ENCODE measurements at places on chromosomes 7 and 10.

GRCh38 chr7:87592300-87592699 is 8.4 kb downstream of the ABCB1 start:
- DNase-seq: no peak

DNA sequence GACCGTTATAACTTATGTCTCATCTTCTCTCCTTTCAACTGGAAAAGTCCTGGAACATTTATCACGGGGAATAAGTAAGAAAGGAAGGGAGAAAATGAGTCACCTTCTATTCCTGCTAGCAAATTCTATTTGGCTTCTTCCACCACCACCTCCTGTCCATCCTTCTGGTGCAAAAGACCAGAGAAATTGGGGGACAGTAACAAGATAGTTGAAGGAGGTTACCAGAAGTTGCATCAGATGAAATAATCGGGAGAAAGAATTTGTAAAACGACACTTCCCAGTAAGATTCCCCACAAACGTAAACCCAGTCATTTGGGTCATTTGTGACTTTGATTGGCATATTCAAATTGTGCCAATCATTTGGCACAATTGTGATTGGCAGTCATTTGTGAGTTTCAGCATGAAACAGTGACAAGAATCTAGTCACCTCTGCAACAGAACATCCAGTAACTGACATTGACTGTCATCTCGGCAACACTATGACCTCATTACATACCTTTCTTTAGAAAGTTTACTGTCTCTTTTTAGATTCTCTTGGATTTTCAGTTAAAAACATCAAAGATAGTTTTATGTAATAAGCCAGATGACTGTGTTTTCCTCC is 51.3 kb upstream of the PIK3CG start:
- no peak for DNase-seq

DNA sequence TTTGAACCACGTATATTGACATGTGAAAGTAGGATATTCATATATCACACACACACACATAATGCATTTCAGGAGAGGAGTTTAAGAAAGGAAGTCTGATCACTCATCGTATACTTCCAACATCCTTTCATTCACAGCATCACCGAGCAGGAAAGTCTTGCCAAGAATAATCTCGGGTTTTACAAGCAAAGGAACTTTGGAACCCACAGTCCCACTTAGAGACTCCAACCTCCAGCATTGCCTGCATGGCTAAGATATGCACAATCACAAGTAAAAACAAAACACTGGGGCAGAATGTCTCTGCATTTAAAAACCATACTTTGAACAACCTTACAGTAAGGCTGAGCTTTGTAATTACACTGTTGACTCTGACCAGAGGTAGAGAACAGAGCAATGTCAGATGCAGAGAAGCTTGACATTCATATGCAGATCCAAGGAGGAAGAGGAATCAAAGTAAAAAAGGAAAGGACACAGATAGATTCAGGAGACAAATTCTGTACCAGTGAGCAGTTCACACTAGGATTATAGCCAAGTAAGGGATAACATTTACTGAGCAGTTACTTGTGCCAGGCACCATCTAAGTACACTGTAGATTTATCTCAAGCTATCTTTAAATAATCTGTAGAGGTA is 14.8 kb downstream of the THSD7A start:
- DNase-seq: no peak

GRCh38 chr7:28957064-28957750 is 923 bp downstream of the TRIL start:
- peak; percentile 64 for DNase-seq

GRCh38 chr7:80881351-80881900 is 37.4 kb downstream of the SEMA3C start:
- DNase-seq: no peak

DNA sequence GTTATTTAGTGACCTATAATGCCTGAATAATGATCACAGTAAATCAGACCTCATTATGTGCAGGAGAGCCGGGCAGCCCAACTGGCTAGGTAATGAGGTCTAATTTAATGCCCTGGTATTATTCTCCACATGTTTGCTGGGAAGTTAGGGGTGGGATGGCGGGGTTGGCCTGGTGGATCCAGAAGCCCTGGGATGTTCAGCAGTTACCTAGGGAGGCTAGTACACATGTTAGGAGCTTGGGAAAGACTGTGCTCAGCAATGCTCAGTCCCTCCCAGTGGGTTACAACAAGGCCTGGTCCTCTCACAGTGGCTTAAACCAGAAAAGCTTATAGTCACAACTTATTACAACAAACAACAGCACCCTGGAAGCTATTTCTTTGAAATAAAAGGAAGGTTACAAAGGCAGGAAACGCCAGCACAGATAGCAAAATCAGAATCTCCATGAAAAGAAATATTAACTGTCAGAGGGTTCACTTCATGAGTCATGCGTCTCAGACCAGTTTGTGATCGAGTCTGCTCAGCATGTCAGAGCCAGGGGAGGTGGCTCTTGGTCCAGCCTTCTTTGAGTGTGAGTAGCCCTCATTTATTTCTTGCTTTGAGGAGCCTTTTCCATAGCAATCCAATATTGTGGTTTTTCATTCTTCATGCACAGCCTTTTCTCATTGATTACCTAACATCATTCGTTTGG is 418.6 kb upstream of the NPVF start:
- no peak for DNase-seq

DNA sequence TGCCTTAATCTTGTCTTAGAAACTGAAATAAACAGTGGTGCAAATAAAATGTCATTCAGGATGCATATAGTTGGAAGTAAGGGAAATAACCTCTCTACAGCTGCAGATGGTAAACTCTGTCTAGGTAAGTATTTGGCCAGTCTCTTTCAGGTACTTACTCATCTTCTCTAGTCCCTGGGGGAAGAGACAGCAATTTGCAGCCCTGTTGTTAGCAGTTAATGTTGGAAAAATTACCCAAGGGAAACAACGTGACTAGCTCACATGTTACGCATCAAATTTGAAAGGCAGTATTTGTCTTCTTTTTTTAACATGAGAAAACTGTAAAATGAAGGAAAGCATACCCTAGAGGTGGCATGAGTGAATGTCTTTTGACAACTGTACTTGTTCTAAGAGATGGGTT is 3.2 kb upstream of the HUS1 start:
- no peak for DNase-seq

DNA sequence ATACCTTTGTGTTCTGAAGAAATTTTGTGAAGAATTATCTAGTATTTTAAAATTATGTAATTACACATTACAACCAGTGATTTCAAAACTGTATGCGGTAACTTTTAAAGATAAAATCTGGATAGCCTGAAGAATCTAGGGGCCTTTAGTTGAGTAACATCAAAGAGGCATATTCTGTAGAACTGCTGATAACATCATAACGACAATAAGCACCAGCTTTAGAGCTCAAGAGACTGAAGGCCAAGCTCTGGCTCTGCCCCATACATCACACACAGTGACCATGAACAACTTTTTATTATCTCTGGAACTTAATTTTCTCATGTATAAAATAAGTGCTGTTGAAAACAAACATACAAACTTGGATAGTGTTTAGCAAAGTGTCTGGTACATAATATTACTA is 121.1 kb upstream of the RHOBTB1 start:
- DNase-seq: no peak

DNA sequence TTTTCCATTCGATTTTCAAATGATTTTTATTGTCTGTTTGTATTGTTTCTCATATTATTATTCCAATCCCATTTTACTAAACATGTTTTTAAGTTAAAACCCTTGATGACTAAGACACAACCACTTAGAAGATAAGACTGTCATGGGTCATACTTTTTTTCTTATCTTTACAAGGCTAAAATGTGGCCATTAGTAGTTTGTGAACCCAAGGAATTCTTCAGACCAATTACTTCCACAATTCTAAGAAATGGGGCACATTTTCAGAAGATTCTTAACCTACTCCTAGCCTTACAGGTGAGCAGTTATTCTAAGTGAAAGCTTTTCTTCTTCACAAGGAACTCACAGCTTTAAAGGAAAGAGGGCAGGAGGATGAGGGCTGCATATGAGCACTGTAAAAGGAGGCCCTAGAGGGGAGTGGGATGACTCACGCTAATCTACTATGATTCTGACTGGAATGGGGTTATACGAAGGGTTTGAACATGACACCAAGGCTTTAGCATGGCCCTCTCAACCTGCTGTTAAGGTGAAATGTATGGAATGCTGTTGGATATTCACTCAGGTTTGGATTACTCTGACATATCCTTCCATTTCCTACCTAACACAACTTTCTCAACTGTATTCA is 81.0 kb downstream of the SORCS1 start:
- DNase-seq: no peak

GRCh38 chr10:120460776-120461175 is 3.7 kb downstream of the PLPP4 start:
- no peak for DNase-seq

GRCh38 chr10:11875494-11876281 is 52.5 kb downstream of the PROSER2 start:
- DNase-seq: no peak

- DNase-seq: no peak
Observed at GRCh38 chr10:75776738-75777504, 345.5 kb downstream of the LRMDA start.

- no peak for DNase-seq
Observed at GRCh38 chr10:26509307-26509706, 71.2 kb downstream of the APBB1IP start.

GRCh38 chr10:94138391-94138790 is 144.7 kb downstream of the PLCE1 start:
- DNase-seq: no peak

- no peak for DNase-seq
Observed at GRCh38 chr7:16989811-16990413, 108.1 kb upstream of the AGR3 start.

- DNase-seq: no peak
Observed at GRCh38 chr7:121360564-121360963, 31.8 kb downstream of the WNT16 start.

DNA sequence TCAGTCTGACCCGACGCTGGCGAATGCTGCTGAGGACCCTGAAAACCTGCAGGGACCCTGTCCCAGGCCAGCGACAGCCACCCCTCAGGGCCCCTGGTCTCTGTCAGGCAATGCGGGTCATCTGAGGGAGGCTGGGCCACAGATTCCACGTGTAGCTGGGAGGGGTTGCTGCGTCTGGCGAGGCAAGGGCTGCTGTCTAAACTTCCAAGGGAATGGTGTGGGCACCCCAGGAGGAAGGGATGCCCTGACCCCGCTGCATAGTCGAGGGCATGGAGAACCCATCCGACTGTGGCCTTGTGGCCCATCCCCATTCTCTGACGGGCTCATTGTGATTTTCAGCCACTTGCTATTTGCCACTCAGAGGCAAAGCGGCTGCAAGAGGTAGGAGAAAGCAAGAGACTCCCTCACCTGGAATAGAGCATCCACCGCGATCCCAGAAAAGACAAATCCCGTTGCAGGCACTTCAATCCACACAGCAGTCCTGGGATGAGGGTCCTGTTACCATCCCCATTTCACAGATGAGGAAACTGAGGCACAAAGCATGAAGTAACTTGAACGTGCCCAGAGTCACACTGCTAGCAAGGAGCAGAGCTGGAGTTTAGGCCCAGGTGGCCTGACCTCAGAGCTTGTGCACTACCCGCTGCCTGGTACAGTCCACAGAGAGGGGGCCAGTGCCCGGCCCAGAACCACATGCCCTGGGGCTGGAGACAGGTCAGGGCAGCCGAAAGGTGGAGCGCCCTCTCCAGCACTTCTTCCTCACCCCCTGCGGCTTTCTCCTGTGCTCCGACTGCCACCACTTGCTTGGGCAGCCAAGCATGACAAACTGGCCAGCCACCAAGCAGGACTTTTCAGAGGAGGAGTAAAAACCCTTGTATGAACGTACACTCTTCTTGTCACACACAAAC is 163.8 kb upstream of the KLF14 start:
- no peak for DNase-seq

DNA sequence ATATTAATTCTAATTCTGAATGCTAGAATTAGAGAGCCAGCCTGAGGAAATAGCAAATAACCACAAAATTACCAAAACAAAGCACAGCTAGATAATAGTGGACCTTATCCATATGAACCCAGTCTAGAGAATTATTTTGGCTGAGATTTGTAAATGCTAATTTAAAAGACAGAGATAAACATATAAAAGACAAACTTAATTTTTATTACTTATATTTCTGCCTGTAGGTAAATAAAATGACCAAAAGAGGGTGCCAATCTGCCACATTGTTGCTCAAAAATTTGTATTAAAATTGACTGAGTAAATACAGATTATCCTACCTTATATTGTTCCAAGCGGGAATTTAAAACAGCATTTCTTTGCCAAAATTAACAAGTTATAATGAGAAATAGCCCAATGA is 20.2 kb downstream of the RTKN2 start:
- DNase-seq: peak; percentile 27

GRCh38 chr10:118501171-118501570 is 94.3 kb downstream of the PRLHR start:
- no peak for DNase-seq

DNA sequence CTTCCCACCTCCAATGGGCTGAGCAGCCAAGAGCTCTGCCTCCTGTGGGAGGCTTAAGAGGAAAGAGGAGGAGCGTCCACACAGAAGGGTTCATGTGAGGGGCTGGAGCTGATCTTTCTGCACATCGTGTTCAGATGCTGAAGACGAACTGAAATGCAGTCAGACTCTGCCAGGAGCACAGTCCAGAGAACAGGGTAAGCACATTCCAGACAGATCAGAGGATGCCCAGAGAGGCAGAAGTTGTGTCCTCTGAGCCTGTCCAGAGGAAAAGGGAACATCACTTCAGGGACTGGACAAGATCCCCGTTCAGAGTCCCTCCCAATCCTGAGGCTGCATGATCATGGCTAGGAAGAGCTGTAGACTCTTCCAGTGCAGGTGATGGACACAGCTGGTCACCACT is 72.9 kb downstream of the ITIH5 start:
- DNase-seq: no peak

GRCh38 chr10:22554461-22555182 is 159.8 kb downstream of the PIP4K2A start:
- no peak for DNase-seq

- no peak for DNase-seq
Observed at GRCh38 chr7:50436133-50436806, 13.9 kb downstream of the FIGNL1 start.

- no peak for DNase-seq
Observed at GRCh38 chr10:1920941-1921340, 183.6 kb upstream of the ADARB2 start.

DNA sequence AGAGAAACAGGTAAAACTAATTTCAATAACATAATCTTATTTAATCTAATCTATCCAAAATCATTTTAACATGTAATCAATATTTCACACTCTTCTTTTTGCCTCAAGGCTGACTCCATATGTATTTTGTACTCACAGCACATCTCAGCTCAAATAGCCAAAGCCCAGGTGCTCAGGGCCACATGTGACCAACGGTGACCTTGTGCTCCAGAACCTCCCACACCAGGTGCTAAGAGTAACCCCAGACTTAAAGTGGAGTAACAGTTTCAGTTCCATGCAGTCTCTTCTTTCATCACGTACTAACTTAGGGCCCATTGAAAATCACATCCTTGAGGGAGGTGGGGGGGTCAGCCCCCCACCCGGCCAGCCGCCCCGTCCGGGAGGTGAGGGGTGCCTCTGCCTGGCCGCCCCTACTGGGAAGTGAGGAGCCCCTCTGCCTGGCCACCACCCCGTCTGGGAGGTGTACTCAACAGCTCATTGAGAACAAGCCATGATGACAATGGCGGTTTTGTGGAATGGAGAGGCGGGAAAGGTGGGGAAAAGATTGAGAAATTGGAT is 47.3 kb downstream of the NCAPG2 start:
- DNase-seq: no peak

- peak; percentile 46 for DNase-seq
Observed at GRCh38 chr7:519484-520390, at the start of gene PDGFA. PDGFA (minus strand) TSS chr7:519846; CDS start chr7:519001, 845 bp downstream.

- no peak for DNase-seq
Observed at GRCh38 chr7:47392241-47392759, 189.6 kb downstream of the TNS3 start.

- peak; percentile 24 for DNase-seq
Observed at GRCh38 chr7:105336009-105336408, 52.7 kb downstream of the SRPK2 start.
